Activated CD4-positive, alpha-beta T cell treated with anti-CD3 and anti-CD28 coated beads for 4 hours (primary cell): ENCODE measurements at places on chromosomes 2 and 18.
A peak's percentile ranks its signal among the peaks of the same experiment; 100 is the strongest.

DNA sequence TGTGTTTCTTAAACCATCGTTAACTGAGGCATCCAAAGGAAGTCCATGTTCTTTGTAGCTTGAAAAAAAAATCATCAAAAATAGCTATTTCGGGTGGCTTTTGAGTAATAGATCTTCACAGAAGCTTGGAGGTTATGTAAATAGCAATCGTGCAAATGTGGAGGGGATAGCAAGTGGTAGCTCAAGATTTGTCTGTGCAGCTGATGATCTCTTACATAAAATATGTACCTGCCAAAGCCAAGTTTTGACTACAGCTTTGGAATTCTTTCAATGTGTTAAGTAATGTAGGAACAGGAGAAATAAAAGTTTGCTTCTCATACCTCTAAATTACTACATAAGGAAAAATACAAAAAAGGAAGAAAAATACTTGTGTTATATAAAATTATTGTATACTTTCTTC is 1432.0 kb downstream of the DPP10 start:
- DNase-seq = no peak

DNA sequence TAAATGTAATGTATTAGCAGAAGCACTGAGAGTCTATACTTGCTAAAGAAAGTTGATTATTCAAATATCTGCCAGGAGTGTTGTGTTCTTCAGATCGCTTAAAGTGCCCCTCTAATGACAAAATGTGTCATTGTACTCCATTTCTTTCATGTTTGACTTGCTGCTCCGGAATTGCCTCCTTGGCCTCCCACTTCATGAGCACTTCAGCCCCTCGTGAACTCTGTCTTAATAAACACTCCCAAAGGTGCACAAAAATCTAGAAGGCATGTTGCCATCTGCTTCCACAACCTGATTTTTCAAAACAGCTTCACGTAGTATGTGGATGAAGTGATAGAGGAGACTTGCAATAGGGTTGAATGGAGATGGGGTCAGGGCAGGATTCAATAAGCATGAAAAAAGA is 396.1 kb downstream of the TDRD15 start:
- no peak for DNase-seq

DNA sequence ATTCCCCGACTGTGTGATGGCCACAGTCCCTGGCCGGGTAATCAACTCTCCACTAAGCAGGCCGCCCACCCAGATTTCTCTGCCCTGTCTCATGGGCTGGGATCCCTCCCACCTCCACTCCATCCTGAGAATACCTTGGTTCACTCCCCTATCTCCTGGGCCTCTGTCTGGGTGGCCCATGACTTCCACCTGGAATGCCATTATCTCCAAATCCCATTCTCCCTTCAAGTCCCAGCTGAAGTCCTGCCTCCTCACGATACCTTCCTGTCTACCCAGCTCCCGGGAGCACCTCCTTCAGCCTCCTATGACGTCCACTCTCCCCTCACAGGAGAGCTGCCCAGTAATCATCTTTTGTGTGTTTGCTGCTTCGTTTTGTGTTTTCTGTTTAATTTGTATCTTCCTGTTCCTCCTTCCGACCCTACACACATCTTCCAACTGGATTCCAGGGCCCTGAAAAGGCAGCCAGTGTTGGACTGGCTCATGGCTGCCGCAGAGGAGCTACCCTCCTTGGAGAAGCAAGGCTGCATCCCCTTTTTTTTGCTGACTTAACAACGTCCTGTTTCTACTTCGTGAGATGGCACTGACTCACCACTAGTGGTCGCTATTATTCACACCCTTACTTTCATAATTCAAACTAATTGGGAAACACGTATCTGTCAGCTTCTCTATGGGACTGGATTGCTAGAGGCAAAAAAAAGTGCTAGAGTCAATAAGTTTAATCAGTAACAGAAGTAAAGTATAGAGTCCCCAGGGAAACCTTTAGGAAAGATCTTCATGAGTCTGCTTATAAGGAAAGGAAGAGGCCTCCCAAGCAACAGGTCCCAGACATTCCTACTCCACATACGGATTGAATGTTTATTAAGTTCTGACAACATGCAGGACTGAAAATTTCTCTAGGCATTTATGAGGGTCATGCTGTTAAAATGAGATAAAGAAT is 171.9 kb upstream of the GATA6 start:
- DNase-seq = no peak

GRCh38 chr2:109170645-109171044 is 41.6 kb downstream of the SH3RF3 start:
- DNase-seq = no peak

GRCh38 chr2:96102596-96103186 is 13.7 kb downstream of the ADRA2B start:
- no peak for DNase-seq

- peak; percentile 69 for DNase-seq
Observed at GRCh38 chr2:119290859-119291587, 67.4 kb downstream of the STEAP3 start.

- DNase-seq = no peak
Observed at GRCh38 chr2:16442971-16443370, 222.7 kb downstream of the CYRIA start.

DNA sequence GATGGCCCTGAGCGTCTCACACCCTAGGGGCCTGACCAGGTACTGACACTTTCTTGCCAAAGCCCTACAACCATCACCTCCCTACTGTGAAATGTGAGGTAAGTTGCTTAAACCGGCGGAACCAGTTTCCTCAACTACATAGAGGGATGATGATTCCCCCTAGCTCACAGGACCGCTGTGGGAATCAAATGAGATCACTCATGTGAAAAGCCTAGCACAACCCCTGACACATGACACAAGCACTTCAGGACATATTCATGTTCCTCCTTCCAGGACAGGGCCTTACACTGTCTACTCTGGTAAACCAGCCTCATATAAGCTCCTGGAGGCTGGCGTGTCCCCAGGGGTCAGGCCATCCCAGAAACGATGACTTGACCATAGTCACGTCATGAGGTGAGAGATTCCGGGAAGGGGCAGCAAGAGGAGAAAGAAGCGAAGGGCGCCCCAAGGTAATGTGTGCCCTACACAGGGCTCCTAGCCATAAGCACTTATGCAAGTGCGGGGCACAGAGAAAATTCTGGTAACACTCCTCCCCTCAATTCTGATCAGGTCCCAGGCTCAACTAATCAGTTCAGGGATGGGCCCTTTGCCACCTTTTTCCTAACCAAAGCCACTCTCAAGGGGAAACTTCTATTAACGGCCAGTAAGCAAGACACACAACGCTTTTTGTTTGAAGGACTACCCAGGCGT is 49.5 kb downstream of the C2orf42 start:
- DNase-seq = peak; percentile 55

GRCh38 chr2:152221839-152222238 is 46.3 kb upstream of the STAM2 start:
- DNase-seq = no peak

GRCh38 chr2:138269765-138270164 is 231.8 kb upstream of the SPOPL start:
- no peak for DNase-seq

DNA sequence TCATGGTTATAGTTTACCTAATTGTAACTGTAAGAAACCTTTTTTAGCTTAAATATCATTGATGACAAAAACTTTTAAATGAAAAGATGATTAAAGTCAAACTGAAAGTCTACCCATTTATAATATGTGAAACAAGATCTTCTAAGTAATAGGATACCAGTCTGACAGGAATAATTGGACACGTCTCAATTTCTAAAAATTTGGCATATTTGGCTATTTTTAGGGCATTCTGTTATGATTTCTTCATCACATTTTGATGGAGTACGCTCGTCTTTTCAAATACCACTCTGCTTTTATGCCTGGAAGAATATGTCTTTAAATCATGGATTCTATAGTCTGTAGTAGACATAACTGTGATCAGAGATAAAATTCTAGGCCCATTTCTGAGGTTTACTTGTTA is 1.3 kb downstream of the R3HDM1 start:
- no peak for DNase-seq
